GM13977 (cell line): ENCODE measurements at places on chromosomes 7 and 10.

DNA sequence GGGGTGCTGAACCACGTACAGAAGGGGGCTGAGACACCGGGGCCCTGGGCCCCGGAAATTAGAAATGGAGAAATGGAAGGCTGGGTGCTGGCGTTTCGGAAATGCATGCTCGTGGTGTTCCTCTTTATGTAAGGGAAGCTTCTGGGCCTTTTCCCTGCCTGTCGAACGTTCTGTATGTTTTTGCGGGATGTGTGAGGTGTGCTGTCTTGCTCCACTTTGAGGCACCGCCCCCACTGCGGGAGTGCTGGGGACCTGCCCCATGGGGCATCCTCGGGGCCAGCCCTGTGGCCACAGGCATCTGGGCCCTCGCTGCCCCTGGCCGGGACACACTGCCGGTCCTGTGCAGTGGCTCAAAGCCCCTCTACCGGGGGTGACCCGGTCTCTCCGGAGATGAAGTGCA lies 1.7 kb upstream of the VENTX start:
- no peak for DNase-seq

- no peak for DNase-seq
Observed at GRCh38 chr10:93541402-93542357, 24.8 kb upstream of the FFAR4 start.

- no peak for DNase-seq
Observed at GRCh38 chr7:157335236-157335635, 1.6 kb upstream of the DNAJB6 start.

- no peak for DNase-seq
Observed at GRCh38 chr7:105759670-105760550, 116.5 kb downstream of the ATXN7L1 start.

DNA sequence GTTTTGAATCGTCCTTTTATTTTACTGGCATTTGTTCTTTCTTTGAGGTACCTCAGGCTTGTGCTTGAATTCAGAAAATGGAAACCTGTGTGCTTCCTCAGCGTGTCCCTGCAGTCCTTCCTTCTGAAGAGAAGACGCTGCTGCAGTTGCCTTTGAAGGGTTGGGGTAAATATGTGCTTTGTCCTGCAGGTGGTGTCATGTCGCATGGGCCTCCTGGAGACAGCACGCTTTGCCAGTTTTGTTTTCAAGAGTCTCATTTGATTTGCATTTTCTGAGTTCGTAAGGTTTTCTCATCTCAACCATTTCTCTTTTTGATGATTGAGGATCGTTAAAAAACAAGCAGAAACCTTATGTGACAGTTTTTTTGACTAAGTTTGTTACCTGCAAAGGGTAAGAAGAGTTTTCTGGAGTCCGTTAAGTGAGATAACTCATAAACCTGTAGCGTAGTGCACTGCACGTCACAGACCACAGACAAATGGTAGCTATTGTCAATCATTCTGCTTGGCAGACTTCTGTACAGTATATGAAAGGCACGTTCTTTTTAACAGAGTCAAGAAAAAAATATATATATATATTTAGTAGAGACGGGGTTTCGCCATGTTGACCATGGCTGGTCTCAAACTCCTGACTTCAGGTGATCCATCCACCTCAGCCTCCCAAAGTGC lies 57.0 kb downstream of the CDC123 start:
- DNase-seq, result peak; percentile 55

DNA sequence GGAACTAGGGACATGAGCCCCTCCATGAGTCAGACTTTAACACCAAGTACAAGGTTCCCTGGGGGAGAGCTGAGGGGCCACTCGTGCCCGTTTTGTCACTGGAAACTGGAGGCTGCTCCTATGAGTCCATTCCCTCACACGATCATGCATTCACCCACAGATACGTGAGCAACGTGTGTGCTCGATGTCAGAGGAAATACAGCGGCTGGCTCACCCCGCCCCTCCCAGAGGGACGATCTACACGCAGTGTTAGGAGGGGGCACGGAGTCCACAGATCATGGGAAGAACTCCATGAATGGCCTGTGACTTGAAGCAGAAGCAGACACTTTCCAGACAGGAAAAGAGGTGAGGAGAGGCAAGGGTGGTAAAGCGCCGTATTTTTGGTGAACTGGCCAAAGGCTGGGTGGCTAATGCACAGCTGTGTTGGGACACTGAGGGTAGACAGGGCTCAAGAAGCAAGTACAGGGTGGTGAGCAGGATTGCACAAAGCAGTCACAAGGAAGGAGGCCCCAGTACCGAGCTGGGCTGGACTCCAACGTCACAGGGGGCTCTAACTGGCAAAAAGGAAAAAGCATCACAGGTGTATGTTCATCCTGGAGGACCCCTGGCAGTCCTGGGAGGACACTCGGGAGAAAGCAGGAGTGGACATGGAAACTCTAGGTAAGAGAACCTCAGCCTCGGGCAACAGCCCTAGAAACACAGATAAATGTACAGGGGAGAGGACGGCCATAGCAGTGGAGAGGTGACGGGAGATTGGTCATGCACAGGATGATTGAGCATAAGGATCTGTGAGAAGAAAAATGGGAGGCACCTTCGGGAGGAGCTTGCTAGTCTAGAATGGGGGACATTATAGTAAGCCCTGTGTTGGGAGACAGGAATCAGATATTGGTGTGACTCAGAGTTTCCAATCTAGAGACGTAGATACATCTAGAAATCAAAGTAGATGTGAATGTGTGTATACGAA lies 41.2 kb downstream of the TNS3 start:
- DNase-seq, result no peak

DNA sequence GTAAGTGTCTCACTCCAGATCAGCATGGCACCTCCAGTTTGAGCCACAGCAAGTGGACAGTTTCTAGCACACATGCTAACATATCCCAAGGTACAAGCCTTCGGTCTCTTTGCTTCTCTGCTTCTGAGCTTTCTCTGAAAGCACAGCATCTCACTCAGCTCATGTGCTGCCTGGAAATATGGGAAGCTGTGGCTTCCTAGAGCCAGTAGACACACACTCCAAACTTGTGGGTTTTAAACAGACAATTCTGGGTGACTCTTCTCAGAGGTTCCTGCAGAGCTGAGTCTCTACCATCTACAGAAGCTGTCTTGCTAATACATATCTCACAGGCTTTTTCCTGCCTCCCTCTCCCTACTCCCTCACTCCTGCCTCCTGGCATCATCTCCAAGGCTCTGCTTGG lies 23.9 kb upstream of the TMEM273 start:
- no peak for DNase-seq

DNA sequence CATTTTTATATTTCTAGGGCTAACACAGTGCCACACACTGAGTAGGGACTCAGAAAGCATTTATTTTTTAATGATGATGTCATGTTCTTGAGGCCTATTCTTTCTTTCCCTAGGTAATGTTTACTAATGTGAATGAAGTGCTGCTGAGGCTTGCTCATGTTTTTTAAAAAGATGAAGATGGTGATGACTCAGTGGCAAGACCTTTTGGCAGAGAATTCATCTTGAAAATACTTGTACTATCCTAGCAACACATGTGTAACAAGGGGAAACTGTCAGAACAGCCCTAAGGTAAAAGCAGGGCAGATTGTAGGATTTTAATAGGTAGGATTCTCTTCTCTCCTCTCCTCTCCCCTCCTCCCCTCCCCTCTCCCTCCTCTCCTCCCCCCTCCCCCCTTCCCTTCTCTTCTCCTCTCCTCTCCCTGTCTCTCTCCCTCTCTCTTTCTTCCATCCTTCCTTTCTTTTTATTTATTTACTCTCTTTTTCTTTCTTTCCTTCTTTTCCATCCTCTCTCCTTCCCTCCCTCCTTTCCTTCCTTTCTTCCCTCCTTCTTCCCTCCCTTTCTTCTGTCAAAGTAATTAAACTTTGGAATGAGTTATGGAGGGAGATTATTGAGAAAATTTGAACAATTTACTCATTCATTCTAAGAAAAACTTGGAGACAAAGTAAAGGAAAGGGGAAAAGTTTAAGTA lies 75.3 kb downstream of the ZNF92 start:
- no peak for DNase-seq

- no peak for DNase-seq
Observed at GRCh38 chr7:20945451-20945850, 158.8 kb upstream of the SP8 start.

DNA sequence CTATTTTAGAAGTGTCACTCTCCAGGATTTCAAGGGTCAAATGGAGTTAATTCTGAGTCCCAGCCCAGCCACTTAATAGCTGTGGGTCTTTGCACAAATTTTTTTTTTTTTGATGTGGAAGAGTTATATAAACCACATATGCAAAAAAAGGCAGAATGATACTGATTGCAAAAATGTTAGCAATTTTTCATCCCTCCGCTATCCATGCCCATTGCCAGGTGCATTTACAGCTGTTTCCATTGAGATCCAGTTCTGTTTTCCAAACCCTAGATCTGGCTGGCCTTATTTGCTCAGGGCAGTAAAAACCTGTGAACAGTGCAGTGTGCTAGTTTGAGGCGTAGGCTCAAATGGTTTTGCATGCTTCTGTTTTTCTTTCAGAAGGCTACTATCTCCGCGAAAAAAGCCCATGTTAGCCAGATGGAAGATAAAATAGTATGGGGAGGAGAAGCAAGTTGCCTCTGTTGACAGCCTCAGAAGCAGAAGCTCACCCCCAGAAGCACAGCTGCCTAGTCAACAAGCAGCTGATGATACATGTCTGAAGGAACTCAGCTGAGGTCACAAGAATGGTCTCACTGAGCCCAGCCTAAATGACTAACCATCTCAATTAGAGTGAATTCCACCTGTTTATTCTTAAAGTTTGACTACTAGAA lies 997 bp upstream of the ZNF138 start:
- no peak for DNase-seq

GRCh38 chr10:123561141-123561440 lies 105.1 kb upstream of the GPR26 start:
- no peak for DNase-seq

GRCh38 chr7:151274936-151275812 lies 26.7 kb upstream of the SMARCD3 start:
- no peak for DNase-seq

- no peak for DNase-seq
Observed at GRCh38 chr10:102083541-102083940, 18.4 kb downstream of the HPS6 start.

- no peak for DNase-seq
Observed at GRCh38 chr7:135685306-135686084, 23.2 kb downstream of the STMP1 start.

GRCh38 chr7:26861050-26861449 lies 3.3 kb downstream of the SKAP2 start:
- no peak for DNase-seq

DNA sequence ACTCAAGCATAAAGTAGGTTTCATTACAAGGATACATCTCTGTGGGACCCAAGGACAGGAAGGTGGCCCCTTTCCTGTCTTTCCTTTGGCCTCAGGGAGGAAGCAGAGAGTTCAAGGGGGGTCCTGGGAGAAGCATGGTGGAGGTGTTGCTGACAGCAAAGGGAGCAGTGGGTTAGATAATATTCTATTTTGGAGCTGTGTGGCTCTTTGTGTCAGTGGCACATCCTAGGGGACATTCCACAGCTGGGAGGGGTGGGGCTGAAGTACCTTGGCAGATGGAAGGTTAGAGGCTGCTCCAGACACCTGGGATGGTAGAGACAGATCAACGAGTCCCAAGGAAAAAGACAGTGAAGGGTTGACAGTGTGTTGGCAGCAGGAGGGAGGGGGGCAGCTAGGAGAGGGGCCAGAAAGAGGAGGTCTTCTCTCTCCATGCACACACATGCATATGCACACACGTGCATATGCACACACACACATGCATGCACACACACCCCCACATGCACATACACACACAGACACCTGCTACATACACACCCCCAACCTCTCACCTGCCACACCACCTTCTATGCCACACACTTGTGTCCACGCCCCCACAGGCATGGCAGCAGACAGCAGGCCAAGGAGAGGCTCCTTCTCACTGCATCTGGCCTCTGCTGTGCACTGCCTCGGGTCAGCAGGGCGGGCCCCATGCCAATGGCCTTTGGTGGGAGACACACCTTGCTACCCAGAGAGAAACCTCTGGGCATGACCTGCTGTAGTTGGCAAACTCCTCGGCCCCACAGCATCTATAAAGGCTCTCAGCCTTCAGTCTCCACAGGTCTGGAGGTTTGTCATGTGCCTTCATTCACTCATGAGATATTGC lies 5.6 kb upstream of the POLD2 start:
- no peak for DNase-seq

DNA sequence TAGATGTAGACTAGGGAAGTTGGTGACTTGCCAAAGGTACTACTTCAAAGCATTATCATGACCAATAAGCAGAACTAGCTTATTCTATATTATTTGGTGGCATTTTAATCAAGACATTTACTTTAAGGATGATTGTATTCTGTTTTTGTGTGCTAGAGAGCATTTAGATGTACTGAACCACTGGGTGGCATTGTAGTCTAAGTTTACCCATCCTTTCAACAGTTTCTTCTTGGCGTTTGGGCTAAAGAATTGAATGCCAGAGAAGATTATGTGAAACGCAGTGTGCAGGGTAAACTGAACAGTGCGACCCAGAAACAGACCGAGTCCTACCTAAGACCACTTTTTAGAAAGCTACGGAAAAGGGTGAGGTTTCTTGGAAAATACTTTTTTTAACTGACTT lies 26.8 kb downstream of the PRPF18 start:
- DNase-seq, result no peak

DNA sequence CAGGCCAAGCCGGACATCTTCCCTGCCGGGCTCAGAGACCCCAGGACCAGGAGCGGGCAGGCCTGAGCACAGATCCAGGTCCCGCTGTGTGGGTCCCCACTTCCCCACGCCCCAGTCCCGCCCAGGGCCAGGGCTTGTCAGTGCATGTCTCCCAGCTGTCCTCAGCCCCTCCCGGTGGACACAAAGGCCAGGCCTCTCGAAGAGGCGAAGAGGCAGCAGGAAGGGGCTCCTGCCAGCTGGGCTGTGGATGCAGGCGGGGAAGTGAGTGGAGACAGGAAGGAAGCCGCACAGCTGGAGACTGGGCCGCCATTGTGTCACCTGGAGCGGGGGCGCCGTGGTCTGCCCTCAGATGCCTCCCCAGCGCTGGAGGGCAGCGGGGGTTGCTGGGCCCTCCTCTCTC lies 4.8 kb downstream of the GRIFIN start:
- DNase-seq, result no peak

DNA sequence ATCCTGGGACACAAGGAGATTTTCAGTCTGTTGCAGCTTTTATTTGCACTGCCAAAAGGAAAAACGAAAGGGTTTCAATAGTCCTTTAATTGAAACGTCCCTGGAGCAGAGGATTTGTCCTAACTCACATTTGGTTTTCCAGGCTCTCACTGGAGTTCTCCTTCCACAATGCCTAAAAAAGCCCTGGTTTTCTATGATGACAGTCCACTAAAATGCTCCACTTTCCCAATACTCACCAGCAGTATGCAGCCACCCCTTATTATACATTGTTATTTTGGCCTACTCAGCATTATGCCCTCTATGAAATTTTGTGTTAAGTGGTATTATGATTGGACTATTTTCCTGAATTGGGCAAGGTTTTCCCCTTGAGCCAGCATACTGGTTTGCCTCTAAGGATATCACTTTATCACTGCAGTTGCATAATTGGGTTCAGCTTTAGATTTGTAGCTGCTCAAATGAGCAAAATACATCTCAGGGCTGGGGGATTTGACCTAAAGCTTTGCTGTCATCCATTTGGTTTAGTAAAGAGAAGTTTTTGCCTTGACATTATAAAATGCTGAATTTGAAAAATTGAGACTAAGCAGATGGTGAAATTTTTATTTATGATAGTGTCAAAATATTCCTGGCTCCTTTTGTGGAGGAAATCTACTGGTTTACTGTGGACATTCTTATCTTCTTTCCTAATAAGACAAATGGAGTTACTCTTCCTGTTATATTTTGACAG lies 239.2 kb downstream of the RNLS start:
- no peak for DNase-seq
